Fibroblast of upper back skin (primary cell): ENCODE measurements at places on chromosomes 3 and 15.
A peak's percentile ranks its signal among the peaks of the same experiment; 100 is the strongest.

DNA sequence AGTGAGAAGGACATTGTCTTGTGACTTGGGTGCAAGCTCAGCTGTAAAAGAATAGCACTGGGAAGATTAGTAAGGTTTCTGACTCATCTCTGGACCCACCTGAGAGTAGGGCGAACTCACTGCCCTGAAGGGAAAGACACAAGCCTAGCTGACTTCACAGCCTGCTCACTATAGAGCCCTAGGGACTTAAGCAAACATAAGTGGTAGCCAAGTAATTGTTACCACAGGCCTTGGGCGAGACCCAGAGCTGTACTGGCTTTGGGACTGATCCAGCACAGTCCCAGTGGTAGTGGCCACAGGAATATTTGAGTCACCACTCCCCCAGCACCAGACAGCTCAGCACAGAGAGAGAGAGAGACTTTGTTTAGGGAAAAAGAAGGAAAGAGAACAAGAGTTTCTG lies 429.9 kb downstream of the TBL1XR1 start:
- peak; percentile 93 for DNase-seq

- DNase-seq, result no peak
Observed at GRCh38 chr15:98445315-98445714, 203.0 kb upstream of the IGF1R start.

DNA sequence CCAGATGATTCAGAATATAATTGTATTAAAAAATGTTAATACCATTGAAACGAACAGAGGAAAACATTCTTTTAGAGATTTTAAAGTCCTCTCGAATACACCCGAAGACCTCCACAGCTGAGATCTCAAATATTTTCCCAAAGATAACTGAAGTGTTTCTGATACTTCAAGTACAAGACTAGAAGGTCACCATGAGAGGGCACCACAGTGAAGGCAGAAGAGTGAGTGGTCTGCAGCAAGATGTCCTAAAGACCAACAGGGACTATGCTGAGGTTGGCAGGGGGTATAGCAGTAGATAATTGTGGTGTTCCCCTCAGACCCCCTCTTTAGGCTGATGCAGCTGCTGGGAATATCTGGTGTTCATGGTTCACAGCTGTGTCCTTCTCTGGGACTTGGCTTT lies 156.5 kb downstream of the PDCD6IP start:
- peak; percentile 3 for DNase-seq

GRCh38 chr15:33445984-33446383 lies 135.2 kb downstream of the RYR3 start:
- DNase-seq, result no peak

DNA sequence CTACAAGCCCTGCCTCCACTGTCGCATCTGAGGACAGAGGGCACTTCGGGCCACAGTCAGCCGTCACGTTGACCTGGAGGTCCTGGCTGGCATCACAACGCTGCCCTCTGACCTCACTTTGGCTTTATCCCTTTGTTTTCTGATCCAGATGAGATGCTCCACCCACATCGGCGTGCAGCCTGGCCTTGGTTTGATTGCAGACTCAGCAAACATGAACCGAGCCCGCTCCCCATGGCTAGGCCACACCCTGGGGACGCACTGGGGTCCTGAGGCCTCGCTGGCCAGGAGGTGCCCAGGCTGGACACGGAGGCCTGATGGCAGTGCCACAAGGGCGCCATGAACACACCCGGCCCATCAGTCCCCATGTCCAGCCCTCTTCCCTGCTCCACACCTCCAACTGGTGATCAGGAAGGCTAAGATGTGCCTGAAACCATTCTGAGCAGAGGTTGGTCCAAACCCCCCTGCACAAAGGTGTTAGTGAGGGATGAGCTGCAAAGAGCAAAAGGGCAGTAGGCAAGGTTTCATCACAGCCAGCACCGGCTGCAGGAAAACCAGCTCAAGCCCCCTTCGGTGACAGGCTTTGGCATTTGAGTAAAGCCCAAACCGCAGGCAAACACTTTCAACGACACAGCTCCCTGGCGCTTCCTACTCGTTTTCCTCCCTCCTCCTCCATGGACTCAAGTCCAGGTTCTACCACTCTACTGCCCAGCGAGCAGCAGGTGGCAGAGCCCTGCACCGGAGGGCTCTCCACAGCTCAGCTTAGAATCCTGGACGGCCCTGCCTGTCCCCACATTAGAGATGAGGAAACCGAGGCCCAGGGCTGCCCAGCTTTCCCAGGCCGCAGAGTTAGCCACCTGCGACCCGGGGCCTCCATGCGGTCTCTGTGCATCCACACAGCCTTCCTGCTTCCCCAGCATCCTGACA lies 165.8 kb downstream of the NUP210 start:
- DNase-seq, result no peak

GRCh38 chr15:67836955-67837354 lies 2.9 kb downstream of the RNU6-1 start:
- no peak for DNase-seq

GRCh38 chr3:46261926-46262594 lies 19.8 kb downstream of the CCR3 start:
- DNase-seq, result no peak

GRCh38 chr3:64844558-64844957 lies 156.8 kb upstream of the ADAMTS9 start:
- no peak for DNase-seq

DNA sequence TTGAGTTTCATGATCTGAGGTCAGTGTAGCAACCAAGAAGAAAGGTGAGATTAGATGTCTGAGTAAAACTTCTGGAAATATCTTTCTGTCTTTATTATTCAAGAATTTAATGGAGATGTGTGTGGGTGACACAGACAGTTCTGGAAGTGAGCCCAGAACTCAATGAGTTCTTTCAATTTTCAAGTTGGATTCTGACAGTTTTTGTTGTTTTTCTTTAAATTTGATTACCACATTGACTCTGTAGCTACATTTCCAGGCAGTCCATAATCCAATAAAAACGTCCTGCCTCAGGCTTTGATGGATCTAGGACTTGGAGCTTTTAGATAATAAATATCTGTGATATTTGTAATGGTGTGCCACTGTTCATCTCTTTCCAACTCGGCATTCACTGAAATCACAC lies 3.9 kb upstream of the PARP14 start:
- peak; percentile 26 for DNase-seq

GRCh38 chr15:90681480-90681879 lies 35.7 kb upstream of the BLM start:
- DNase-seq, result peak; percentile 85

DNA sequence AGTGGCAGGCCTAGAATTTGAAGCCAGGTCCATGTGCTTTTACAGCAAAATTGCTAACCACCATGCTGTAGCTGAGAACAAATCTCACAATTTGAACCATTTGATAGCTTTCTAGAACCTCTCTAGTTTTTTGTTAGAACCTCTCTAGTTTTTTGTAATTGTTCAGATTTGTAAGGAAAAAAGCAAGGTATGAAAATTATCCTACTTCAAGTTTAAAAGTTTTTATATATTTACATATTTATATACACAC lies 9.8 kb downstream of the GXYLT2 start:
- DNase-seq, result no peak

DNA sequence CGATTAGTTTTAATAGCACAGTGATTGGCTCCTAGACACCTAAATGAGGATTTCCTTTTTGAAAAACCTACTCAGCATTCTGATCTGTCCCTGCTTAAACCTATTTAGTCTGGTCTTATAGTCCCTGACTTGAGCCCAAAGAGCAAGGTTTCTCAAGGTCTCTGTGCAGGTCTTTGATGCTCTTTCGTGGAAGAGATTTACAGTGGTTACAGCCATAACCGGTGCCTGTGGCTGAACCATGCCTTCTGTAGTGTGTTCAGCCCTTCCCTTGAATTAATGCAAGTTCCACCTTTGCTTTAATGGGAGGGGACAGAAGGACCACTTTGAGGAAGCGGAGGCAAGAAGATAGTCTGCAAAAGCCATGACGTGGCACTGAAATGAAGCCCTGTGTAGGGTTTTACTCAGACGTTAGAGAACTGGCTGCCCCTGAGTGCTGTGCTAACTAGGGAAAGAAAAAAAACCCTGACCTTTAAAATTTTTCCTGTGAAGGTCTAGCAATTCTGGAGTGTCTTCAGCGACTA lies 43.0 kb downstream of the ZBTB38 start:
- DNase-seq, result no peak

DNA sequence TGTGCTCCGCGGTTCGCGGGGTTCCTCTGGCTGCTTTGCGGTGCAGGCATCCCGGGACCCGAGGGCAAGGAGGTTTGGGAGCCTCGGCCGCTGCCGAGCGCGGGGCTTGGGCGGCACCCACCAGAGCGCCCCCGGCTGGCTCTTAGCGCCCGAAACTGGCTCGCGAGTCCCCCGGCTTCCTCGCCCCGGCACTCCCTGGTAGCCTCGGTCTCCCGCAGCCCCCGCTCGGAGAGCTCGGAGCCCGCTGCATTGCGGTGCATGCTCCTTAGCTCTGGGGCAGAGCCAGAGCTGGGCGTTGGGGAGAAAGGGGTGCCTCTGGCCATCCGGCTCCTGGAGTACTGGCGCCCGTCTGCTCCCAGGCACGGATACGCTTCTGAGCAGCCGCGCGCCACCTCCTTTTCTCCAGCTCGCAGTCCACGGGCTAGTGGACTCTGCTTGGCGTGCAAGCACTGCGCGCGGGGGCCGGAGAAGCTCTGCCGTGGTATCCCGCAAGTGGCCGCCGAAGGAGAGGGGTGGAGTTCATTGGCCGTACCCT lies 753 bp downstream of the EPHB1 start:
- peak; percentile 7 for DNase-seq
